ENCODE measurements at places on chromosomes 4 and X. TPM values are rescaled to one million over a fixed set of nuclear protein-coding genes. Genes with fewer than 3 reads are reported as not detected.
A peak's percentile ranks its signal among the peaks of the same experiment; 100 is the strongest.

DNA sequence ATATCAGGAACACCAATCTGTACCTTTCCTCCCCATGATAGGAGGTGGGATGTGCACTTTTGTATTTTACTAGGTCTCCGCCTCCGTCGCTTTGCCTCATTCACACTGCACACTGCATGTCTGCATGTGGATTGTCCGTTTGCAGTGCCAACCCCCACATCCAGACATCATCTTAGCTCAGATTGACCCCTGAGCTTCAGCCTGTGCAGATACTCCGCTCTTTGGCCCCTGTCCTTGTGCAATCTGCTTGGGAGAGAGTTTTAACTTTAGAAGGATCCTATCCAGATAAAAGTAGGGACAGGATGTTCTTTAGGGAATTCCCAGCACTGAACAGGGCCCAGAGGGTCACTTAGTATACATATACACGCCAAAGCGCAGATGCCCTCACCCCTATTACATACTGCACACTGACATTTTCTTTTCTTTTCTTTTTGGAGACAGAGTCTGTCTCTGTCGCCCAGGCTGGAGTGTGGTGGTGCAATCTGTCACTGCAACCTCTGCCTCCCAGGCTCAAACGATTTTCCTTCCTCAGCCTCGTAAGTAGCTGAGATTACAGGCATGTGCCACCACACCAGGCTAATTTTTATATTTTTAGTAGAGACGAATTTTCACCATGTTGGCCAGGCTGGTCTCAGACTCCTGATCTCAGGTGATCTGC, 43.3 kb upstream of the FBXW7 start:
- H3K4me3 ChIP-seq = no peak overlapping the region
- H3K27ac ChIP-seq = no peak overlapping the region
- no peaks in the 10 kb centered on the region for H3K36me3 ChIP-seq
- H3K27me3 ChIP-seq = no peaks in the 10 kb centered on the region
- H3K4me1 ChIP-seq = no peaks in the 10 kb centered on the region
- no peak for DNase-seq

- H3K27me3 ChIP-seq = no peaks in the 10 kb centered on the region
- peaks cover 10% of the 10 kb centered on the region for H3K4me1 ChIP-seq
- no peak overlapping the region for H3K4me3 ChIP-seq
- DNase-seq = no peak
- H3K36me3 ChIP-seq = no peaks in the 10 kb centered on the region
- no peak overlapping the region for H3K27ac ChIP-seq
Observed at GRCh38 chr4:168515222-168516011, 18.6 kb downstream of the PALLD start.

DNA sequence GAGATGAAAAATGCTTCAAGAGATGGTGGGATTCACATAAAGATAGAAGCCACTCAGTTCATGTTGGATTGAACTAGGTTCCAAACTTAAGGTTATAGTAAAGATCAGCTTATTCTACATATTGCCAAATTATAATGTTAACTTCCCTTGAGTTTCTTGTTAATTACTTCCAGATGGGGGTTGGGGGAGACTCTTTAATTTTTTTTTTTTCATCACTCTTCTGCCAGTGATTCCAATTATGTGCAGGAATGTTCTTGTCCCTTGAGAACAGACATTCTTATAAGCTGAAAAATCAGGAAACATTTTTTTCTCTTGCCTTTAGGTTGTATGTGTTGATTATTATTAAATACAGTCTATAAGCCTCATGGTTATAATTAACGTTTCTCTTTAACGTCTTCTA, 30.0 kb downstream of the MND1 start:
- H3K27me3 ChIP-seq = no peaks in the 10 kb centered on the region
- no peak overlapping the region for H3K4me3 ChIP-seq
- no peaks in the 10 kb centered on the region for H3K36me3 ChIP-seq
- no peaks in the 10 kb centered on the region for H3K4me1 ChIP-seq
- no peak overlapping the region for H3K27ac ChIP-seq

- no peaks in the 10 kb centered on the region for H3K27me3 ChIP-seq
- no peak for DNase-seq
- no peaks in the 10 kb centered on the region for H3K4me1 ChIP-seq
- no peaks in the 10 kb centered on the region for H3K36me3 ChIP-seq
Observed at GRCh38 chr4:17698116-17698515, 83.3 kb downstream of the FAM184B start.

DNA sequence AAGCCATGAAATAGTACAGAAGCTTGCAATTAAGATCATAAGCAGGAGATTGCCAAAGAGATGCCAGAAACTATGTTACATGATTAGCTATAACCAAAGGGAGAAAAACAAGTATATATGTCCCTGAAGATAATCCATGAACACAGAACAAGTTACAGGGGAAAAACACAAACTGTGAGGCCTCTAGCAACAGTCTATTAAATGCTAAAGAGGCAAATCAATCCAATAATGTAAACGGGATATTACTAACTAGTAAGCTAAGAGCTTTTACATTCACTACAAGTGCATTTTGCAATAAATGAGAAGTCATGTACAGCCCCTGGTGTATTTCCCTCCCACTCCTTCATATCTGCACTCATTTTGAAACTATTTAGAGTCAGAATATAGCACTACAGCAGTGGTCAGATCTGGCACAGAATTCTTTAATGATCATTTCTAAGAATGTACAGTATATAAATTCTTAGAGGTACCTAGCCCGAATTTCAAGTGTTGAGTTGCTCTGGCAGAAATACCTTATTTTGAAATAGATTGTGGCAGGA, 449.8 kb upstream of the SMIM31 start:
- no peaks in the 10 kb centered on the region for H3K36me3 ChIP-seq
- H3K27ac ChIP-seq = peak overlapping the region; percentile 89
- H3K27me3 ChIP-seq = no peaks in the 10 kb centered on the region
- peaks cover 23% of the 10 kb centered on the region for H3K4me1 ChIP-seq

- peak overlapping the region; percentile 86 for H3K27ac ChIP-seq
- H3K36me3 ChIP-seq = no peaks in the 10 kb centered on the region
- H3K4me1 ChIP-seq = peaks cover 68% of the 10 kb centered on the region
Observed at GRCh38 chr4:52103319-52103718, 52.2 kb downstream of the SPATA18 start.

- DNase-seq = peak; percentile 17
- peaks cover 30% of the 10 kb centered on the region for H3K4me1 ChIP-seq
- peak overlapping the region; percentile 39 for H3K27ac ChIP-seq
- no peaks in the 10 kb centered on the region for H3K27me3 ChIP-seq
- no peaks in the 10 kb centered on the region for H3K36me3 ChIP-seq
- no peak overlapping the region for H3K4me3 ChIP-seq
Observed at GRCh38 chr4:41408859-41409593, 128.9 kb upstream of the LIMCH1 start.

- no peaks in the 10 kb centered on the region for H3K27me3 ChIP-seq
- peaks cover 53% of the 10 kb centered on the region for H3K36me3 ChIP-seq
- DNase-seq = no peak
- H3K27ac ChIP-seq = no peak overlapping the region
- H3K4me3 ChIP-seq = no peak overlapping the region
- no peaks in the 10 kb centered on the region for H3K4me1 ChIP-seq
Observed at GRCh38 chr4:55409468-55410171, 13.9 kb downstream of the TMEM165 start.

DNA sequence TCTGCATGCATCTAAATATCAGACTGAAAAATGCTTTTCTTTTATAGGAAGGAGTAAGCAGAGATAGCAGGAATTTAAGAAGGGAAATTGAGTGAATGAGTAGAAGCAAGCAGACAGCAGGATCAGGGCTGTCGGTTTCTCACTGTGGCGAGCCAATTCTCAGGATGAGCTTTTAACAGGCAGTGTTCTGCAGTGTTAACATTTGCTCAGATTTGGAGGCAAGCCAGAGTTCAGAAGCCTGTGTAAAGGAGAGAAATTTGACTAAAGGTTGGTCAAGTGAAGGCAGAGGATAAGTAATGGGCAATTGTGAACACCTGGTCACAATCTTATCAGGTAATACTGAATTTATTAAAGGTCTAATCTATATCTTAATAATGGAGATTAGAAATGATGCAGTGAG, 133.3 kb upstream of the MAGEB16 start:
- H3K27me3 ChIP-seq = no peaks in the 10 kb centered on the region
- H3K4me3 ChIP-seq = no peak overlapping the region
- H3K36me3 ChIP-seq = no peaks in the 10 kb centered on the region
- H3K4me1 ChIP-seq = no peaks in the 10 kb centered on the region
- H3K27ac ChIP-seq = no peak overlapping the region

DNA sequence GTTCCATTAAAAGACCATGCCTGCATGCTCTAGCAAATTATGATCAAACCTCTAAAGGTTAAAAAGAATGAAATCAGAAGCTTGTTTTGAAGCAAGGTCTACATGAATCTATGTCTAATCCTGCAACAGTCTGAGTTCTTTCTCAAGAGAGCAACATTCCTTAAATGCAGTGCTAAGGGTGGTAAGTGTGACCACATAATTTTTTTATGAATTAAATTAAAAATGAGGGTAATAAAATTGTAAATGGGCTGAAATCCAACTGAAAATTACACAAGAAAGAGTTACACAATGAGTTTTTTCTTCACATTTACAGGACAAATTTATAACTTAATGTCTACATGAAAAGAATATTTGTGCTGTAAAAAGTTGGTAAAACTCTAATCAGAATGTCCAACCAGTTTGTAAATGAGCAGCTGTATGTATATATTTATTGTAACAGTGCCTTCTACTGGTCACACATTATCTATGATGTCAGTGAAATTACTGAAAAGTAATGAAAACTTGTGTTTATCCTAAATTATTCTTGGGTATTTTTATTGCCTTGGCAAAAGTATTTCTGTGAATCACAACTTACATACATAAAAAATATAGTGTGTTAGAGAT, 336.3 kb upstream of the PITX2 start:
- H3K4me1 ChIP-seq = no peaks in the 10 kb centered on the region
- no peak overlapping the region for H3K4me3 ChIP-seq
- peaks cover 56% of the 10 kb centered on the region for H3K27me3 ChIP-seq
- DNase-seq = no peak
- H3K27ac ChIP-seq = no peak overlapping the region

- H3K4me3 ChIP-seq = no peak overlapping the region
- H3K4me1 ChIP-seq = peaks cover 7% of the 10 kb centered on the region
- H3K36me3 ChIP-seq = no peaks in the 10 kb centered on the region
- H3K27ac ChIP-seq = no peak overlapping the region
Observed at GRCh38 chr4:41466249-41466648, 71.7 kb upstream of the LIMCH1 start.

The TSPAN6 gene
- 47.4 TPM for total RNA-seq

The TRPC3 gene
- total RNA-seq = not detected

The H2BW1 gene
- total RNA-seq = not detected

The MID2 gene
- 19.2 TPM for total RNA-seq

The TCEAL6 gene
- not detected for total RNA-seq

The HSD17B13 gene
- total RNA-seq = not detected

The SOD3 gene
- 16.4 TPM for total RNA-seq
